Stimulated activated CD4-positive, alpha-beta T cell treated with anti-CD3 and anti-CD28 coated beads, Interleukin-15, amount 100 ng/mL, for 1 hour (primary cell): ENCODE measurements at places on chromosomes 2 and 18.

DNA sequence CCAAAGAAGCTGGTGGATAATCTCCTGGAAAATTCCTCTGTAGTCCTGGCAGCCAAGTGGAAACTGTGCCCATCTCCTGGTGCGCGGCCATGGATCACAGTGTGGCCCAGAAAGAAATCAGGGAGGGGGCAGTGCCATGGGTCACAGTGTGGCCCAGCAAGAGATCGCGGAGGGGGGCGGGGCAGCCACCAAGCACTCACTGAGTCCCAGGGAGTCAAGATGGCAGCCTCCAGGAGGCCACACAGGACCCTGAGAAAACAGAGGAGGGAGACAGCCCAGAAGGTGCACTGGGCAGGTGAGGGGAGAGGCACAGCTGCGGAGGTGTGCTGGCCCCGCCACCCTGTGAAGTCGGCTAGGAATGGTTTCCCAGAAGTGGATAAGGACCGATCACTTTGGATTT, 8.1 kb upstream of the ATP6V1B1 start:
- no peak for DNase-seq

GRCh38 chr2:105112345-105112744, 74.5 kb downstream of the MRPS9 start:
- no peak for DNase-seq

DNA sequence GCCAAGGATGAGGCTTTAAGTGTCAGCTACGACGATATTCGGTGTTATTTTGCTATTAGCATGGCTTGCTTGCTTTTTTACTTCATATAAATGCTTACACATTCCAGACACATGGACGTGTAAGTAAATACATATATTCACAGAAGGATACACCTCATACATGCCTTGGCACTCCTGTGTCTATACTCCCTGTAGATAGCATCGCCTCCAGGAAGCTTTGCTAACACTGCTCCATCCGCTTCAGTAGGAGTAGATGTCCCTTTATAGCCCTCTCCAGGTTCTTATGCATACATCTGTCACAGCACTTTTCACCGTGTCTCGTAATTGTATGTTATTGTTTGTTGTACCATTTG, 27.5 kb upstream of the KCTD1 start:
- DNase-seq = no peak

DNA sequence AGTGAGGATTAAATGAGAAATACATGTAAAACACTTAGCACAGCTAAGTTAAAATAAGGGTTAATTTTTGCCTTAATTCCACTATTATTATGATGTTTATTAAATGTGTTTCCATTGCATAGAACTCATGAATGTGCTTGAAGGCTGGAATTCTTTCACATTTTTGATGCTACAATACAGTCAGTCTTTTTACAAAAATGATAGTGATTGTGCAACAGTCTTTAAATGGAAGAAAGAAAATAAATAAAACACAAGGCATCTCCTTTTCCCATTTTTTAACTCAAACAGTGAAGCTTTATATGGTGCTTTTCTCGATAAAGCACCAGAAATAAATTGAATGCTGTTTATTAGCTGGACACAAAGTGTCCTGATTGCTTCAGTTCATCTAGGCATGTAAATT, 123.9 kb downstream of the MAP2 start:
- DNase-seq = no peak

GRCh38 chr2:132482821-132483220, 66.2 kb downstream of the GPR39 start:
- no peak for DNase-seq

GRCh38 chr18:5720132-5720531, 175.2 kb downstream of the TMEM200C start:
- DNase-seq = no peak
